ENCODE measurements at places on chromosomes 16 and 17.

DNA sequence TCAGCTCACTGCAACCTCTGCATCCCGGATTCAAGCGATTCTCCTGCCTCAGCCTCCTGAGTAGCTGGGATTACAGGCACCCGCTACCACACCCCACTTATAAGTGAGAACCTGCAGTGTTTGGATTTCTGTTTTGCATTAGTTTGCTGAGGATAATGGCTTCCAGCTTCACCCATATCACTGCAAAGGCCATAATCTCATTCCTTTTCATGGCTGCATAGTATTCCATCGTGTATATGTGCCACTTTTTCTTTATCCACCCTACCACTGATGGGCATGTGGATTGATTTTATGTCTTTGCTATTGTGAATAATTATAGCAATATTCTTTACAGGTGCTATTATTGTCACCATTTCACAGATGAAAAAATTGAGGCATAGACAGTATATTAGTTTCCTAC lies 301.0 kb upstream of the MAF start:
- no peak for DNase-seq

GRCh38 chr16:55282441-55282840 lies 41.6 kb upstream of the IRX6 start:
- no peak for DNase-seq

DNA sequence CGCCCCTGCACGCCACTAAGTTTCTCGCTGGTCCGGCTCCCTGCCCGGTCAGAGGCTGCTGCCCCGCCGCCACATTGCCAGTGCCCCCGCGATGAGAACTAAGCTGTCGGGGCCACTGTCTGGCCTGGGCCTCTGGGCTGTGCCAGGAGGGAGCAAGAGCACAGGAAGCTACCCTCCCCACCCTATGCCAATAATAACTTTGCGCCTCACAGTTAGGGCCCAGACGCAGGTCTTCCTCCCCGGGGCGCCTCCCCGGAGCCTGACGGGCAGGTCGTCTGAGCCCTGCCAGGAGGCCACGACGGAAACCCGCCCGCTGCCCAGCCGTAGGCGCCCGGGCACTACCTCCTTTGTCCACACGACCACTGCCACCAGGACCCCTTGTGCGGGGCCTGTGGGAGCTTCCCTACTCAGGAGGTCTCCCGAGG lies 1.5 kb downstream of the ZFPM1 start:
- peak; percentile 68 for DNase-seq

GRCh38 chr16:52254746-52255145 lies 292.2 kb downstream of the TOX3 start:
- no peak for DNase-seq

- DNase-seq, result no peak
Observed at GRCh38 chr17:38619451-38619795, 13.7 kb upstream of the SRCIN1 start.

- no peak for DNase-seq
Observed at GRCh38 chr17:48605991-48606891, 1.5 kb upstream of the HOXB6 start.

GRCh38 chr17:32588135-32588534 lies 101.3 kb downstream of the CDK5R1 start:
- DNase-seq, result no peak

- DNase-seq, result no peak
Observed at GRCh38 chr16:74909665-74910064, 75.3 kb downstream of the WDR59 start.

- no peak for DNase-seq
Observed at GRCh38 chr17:63268827-63269226, 177.3 kb downstream of the CYB561 start.

DNA sequence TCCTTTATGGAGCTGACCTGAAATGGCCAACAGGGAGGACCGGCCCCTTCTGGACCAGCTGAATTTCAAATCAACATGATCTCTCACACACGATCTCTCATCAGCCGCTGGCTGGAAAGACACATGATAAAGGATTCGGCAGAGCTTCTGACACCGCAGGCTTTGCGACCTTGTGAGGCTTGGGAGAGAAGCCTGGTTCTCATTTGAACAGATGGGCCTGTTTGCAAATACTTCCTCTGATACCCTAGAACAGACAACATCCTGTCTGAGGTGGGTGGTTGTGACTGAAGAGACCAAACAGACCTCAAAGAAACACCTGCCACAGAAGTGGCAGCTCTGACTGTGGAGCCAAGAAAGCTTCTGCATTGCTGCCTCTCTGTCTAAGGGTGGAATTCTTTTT lies 77.9 kb upstream of the SDK2 start:
- DNase-seq, result no peak

- DNase-seq, result no peak
Observed at GRCh38 chr17:8776881-8777280, 18.5 kb upstream of the SPDYE4 start.

- DNase-seq, result peak; percentile 79
Observed at GRCh38 chr17:67386965-67387551, 10.0 kb downstream of the PITPNC1 start.

GRCh38 chr17:49530118-49530517 lies 35.0 kb downstream of the NGFR start:
- DNase-seq, result no peak

DNA sequence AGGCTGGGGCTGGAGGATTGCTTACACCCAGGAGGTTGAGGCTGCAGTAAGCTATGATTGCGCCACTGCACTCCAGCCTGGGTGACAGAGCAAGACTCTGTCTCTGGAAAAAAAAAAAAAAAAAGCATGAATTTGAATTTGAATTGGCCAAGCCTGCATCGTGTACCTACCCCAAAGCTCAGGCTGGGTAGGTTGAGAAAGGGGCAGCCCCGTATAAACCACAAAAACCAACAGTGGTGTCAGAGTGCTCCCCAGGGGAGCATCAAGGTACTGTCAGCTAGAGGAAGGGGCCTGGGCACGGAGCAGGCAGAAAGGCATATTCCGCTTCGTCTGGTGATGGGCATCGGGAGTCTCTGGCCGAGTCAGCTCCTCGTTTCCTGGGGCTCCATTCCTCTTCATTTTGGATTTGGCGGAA lies 40.9 kb downstream of the RAP1GAP2 start:
- DNase-seq, result no peak

GRCh38 chr16:81831722-81832126 lies 52.6 kb downstream of the PLCG2 start:
- no peak for DNase-seq

DNA sequence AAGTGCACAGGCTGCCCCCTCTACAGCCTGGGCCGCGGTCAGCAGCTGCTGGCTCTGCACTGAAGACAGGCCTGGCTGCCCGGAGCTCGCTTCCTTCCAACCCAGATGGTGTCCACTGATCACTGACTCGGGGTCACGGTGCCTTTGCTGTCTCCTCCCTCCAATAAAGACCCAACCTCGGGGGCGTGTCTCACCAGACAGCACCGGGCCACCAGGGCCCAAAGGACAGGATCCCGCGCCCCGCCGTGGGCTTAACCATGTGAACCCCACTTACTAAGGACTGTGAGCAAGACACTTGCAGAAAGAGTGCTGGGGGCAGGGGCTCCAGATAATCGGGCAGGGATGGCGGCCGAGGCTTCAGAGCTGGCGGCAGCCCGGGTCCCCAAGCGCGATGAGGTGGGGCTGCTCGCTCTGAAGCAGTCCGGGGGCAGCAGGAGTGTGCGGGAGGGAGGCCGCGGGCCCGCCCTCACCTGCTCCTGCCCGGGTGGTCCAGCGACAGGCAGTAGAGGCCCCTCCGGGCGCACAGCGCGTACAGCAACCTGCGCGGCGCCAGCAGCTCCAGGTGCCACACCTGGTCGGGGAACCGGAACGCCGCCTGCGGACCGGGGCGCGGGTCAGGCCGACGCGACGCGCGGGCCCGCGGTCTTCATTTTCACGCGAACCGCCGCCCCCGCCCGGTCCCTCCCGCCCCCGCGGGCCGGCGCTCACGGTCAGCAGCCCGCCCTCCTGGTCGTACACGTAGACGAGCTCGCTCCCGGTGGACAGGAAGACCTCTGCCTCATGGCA lies 502 bp downstream of the FAAP100 start:
- DNase-seq, result peak; percentile 66

- no peak for DNase-seq
Observed at GRCh38 chr17:17548044-17548443, 43.5 kb downstream of the PEMT start.

GRCh38 chr16:11325404-11326083 lies 19.7 kb upstream of the RMI2 start:
- DNase-seq, result no peak

DNA sequence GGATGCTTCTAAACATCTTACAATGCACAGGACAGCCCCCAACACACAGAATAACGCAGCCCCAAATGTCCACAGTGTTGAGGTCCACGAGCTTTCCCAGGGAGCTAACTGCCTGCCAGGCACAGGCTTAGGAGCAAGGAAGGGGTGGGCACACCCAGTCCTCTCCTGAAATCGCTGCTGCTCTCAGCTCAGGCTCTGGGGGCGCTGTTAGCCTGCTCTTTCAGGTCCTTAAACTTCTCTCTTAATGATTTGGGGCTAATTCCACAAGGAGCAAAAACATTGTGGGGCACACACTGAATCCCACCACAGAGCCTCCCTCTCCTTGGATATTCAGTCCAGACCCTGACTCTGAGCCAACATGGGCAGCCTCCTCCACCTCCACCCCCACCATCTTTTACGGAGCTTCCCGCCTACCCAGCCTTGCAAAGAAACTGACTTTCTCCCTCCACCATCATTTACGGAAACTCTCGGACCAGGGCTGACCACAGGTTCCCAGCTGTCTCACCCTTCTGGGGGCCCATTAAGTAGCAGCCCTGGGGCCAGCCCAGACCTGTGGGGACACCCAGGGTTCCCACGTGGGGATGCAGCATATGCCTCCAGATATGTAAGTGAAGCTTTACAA lies 1.1 kb downstream of the CD300H start:
- DNase-seq, result peak; percentile 68

DNA sequence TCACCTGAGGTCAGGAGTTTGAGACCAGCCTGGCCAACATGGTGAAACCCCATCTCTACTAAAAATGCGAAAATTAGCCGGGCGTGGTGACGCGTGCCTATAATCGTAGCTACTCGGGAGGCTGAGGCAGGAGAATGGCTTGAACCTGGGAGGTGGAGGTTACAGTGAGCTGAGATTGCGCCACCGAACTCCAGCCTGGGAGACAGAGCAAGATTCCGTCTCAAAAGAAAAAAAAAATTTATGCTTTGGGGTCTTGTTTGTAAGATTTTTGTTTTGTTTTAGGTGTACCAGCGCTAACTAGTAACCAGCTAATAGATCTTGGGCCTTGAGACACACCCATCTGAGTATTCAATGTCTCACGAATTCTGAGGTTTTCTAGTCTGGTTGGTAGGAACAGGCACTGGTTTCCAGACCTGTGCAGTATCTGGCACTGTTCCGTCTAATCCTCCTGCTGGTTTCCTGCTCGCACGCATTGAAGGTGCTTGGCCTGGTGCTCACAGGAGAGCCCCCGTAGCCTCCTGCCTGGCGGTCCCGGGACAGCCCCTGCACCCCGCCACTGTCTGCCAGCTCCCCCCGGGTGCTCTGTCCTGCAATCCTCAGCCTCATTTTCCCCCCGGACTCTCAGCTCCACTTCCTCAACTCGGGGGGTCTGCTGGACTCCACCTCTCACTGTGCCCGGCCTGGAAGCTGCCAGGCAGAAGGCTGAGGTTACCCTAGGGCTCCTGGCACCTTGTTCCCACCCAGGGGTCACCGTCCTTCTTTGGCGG lies 10.6 kb upstream of the DUS1L start:
- DNase-seq, result no peak

DNA sequence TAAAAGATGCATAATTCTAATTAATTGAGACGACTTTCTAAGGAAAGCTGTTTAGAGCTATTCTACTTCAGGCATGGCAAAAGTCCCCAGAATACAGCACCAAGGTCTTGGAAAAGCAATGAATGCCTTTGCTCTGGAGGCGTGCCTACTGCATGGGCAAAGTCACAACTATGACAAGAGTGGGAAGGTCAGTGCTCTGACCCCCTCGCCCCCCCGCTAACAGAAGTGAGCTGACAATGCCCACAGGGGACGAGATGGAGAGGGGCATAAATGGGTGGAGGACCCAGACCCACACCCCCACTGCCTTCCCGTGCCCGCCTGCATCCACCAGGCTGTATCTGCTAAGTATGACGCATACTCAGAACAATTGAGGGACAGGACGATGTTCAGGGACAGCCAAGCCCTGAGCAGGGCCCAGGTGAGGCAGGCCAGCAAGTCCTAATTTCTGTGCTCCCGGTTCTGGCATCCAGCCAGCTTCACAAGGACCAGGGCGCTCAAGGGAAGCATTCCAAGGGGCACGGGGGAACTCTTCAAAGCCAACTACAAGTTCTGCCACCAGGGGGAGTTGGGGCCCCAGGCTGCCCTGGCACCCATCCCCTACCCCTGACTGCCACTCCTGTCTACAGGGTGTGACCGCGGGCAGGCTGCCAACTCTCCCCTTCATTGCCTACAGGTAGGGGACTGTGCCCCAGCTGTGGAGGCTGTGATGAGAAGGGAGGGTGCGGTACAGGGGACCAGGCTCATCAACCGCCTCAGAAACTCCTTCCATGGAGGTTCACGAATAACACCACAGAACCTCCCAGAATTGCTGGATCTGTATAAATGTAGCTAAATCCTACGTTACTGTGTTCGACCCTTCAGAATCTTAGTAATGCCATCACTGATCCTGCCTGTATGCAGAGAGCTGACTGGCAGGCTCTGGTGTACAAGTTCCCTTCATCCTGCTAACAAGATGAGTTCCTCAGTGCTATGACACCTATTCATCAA lies 20.8 kb downstream of the NPRL3 start:
- DNase-seq, result peak; percentile 52

DNA sequence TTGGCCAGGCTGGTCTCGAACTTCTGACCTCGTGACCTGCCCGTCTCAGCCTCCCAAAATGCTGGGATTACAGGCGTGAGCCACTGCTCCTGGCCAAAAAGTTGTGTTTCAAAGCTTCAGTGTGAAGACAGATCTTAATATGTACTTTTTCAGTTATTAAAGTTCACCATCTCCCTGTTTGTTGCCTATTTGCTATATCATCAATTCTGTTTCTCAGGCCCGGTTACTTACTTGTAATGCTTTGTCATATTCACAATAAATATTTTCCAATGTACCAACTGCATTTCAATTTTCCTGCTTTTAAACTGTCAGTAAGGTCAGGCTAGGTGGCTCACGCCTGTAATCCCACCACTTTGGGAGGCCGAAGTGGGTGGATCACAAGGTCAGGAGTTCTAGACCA lies 22.5 kb downstream of the FANCA start:
- no peak for DNase-seq

DNA sequence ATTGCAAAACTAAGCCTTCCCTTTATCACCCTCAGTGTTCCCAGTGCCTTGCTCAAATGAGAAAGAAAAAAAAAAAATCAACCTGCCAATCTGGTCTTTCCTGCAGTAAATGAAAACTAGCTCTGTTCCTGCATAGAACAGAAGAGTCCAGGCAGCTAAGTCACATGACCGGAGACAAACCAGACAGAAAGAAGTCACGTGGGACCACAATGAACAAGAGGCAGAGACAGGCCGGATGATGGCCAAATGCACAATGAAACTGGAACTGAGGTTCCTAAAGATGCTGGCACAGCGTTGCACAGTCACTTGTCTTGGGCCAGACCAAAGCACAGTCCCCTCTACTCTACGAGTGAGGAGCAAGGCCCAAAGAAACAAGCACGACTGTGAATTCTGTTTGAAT lies 172.5 kb downstream of the GRIN2A start:
- no peak for DNase-seq

- no peak for DNase-seq
Observed at GRCh38 chr17:40588552-40588951, 23.3 kb upstream of the CCR7 start.

GRCh38 chr16:1030473-1030901 lies 42.1 kb upstream of the SSTR5 start:
- DNase-seq, result no peak
